NCI-H526 treated with DMSO at 0.1 percent for 48 hours (cell line): ENCODE measurements at places on chromosomes 6 and 20.
A peak's percentile ranks its signal among the peaks of the same experiment; 100 is the strongest.

GRCh38 chr6:157806131-157806855 is 16.8 kb upstream of the SNX9 start:
- peak; percentile 53 for DNase-seq

DNA sequence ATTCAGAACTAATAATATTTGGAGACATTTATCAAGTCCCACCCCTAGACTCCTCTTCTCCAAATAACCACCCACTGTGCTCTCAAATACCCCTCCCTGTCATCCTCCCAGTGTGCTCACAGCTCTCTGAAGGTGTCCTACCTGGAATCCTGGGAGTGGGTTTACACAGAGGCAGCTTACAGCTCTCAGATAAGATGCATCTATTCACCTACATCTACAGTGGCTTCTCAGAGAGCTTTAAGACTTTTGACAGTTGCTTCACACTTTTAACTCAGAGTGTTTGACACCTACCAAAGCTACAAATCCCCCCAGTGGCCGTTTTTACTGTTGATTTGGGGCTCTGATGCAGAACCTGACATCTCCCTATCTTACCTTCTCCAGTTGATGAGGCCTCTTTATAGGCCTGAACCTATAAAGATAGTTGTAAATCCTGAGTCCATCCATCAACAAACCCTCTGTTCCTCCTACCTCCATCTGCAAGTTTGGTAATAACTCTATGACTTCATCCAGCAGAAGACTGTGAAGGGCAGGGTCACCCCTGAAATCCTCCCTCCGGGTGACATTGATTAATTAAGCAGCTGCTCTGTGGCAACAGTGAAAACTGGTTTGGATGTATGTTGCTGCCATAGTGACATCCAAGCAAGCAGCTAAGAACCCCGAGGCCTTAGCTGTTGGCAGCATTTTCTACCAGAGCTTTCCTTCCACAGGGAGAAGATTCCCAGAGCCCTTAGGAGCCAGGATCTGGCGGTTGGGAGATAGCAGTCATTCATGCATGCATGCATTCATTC is 226.1 kb upstream of the RREB1 start:
- DNase-seq = no peak

- DNase-seq = no peak
Observed at GRCh38 chr6:99216959-99217358, 132.5 kb downstream of the FAXC start.

DNA sequence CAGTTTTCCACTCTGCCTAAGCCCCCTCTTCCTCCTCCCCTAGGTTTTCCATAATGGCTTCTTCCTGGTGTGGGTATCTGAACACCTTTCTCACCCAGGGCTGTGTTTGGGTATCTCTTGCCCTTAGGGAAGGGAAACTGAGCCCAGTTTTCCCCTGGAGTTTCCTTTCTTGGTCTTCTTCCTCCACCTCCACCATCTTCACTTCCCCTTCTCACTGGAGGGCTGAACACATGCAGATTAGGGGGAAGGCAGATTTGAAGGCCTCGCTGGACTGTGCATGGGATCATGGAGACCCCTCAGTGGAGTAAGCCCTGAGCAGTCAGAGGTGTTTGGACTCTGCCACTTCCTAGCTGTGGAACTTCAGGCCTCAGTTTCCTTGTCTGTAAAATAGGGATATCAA is 27.8 kb downstream of the FOXP4 start:
- DNase-seq = no peak

DNA sequence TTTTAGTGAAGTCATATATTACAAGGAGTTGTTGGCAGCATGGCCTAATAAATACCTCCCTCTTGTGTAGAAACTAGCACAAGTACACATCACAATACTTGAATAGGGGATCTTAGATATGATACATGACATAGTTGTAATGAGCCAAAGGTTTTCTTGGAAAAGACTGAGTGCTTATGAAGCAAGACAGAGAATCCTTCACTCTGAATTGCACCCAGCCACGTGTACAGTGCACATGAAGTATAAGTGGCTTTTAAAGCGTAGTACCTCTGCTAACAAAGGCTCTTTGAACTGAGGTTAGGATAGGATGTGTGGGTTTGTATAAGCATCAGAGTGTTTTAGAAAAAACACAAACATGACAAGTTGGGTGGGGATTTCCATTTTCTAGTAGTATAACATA is 145.5 kb upstream of the STMND1 start:
- no peak for DNase-seq

GRCh38 chr6:164561656-164562055 is 747.7 kb downstream of the C6orf118 start:
- DNase-seq = no peak

DNA sequence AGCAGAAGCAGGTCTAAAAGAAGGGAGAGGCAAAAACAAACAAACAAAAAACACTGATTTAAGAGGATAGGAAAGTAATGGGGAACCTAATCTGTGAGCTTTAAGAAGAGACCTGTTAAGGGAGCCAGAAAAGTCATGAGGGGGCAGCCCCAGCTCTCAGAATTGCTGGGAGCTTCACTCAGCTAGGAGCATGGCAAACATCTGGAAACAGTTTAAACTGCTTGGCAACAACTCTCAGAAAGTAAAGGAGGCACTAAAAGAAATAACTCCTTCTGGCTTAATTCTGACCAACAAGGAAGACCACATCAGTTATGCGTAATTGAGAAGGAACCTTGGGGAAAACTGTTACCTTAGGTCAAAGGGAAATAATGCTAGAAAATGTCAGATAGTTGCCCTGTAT is 121.4 kb downstream of the LAMP5 start:
- DNase-seq = no peak

DNA sequence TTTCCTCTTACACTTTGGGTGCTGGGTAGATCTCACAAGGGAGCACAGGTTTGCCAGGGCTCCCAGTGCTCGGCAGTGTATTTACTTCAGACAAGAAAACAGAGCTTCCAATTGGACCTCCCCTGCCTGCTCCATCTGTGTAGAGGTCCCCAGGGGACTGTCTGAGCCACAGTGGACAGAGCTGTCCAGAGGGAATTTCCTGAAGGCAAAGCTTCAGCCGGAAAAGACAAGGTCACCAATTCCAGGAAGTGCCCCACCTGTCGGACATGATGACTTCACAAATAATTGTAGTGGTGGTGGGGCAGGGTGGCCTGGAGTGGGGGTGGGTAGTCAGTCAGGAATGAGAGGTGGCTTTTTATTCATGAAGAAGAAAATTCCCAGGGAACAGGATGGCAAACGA is 18.6 kb downstream of the ADGRF5 start:
- DNase-seq = no peak

DNA sequence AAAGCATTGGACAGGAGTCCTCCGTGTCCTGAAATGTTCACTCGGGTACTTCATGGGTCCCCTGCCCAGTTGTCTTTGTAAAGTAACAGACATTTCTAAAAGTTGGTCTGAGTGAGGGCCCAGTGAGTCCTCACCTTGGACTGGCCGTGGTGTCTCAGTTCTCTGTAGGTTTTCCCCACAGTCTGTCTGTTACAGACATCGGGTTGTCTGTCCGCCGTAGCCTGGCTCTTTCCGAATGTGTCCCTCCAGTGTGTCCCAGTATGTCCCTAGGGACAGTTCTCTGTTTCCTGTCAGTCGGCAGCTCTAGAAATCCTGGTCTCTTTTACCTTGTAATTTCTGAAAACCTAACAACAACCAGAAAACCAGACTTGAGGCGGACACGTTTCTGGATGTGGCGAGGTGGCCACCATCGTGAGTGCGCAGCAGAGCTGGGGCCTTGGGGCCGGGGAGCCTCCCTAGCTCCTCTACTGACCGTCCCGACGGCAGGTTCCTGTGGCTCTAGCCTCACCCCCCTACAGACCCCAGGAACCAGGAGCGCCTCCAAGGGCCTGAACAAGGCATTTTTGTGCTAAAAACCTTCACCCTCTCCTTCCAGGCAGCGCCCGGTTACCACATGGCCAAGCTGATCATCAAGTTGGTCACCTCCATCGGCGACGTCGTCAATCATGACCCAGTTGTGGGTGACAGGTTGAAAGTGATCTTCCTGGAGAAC is 42.2 kb downstream of the PYGB start:
- DNase-seq = no peak

DNA sequence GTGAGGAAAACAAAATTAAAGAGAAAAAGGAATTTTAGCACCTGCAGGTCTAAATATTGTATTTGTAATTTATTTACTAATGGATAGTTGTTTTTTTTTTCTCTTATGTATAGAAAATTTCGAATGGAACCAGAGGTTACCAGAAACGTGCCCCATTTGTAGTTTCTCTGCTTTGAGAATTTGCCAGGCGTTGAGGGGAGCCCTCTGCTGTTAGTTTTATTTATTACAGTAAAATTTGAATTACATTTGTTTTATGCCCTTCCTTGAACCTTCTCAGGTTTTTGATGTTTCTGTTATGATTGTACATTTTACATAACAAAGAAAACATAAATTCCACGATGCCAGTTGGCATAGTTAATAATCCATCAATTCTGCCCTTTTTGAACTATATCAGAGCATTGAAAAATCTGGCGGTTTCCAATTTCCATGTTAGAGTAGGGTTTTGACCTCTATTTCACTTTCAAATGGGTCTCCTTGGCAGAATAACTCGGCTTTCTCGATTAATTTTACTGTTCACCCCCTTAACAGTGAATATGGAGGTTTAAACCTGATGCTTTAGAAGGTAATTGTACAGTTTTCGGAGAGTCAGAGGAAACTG is 35.1 kb upstream of the RFPL4B start:
- peak; percentile 29 for DNase-seq

DNA sequence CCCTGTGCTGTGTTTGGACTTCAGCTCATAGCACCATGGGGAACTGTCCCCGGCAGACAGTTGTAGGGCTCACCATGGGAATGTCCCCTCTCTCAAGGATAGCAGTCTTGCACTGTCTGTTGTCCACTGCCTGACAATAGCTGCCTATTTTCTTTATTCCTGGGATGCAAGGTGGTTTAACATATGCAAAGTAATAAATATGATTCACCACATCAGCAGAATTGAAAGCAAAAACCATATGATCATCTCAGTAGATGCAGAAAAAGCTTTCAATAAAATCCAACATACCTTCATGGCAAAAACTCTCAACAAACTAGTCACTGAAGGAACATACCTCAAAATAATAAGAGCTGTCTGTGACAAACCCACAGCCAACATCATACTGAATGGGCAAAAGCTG is 13.5 kb upstream of the LRP11 start:
- no peak for DNase-seq

- DNase-seq = no peak
Observed at GRCh38 chr20:58542411-58543095, 27.4 kb upstream of the APCDD1L start.
